ENCODE measurements at places on chromosomes 5 and 9.
A peak's percentile ranks its signal among the peaks of the same experiment; 100 is the strongest.

GRCh38 chr5:124025306-124025845, 513.4 kb downstream of the CSNK1G3 start:
- no peak overlapping the region for H3K4me3 ChIP-seq
- no peak for DNase-seq
- no peak overlapping the region for H3K27ac ChIP-seq
- H3K4me1 ChIP-seq, result no peaks in the 10 kb centered on the region

DNA sequence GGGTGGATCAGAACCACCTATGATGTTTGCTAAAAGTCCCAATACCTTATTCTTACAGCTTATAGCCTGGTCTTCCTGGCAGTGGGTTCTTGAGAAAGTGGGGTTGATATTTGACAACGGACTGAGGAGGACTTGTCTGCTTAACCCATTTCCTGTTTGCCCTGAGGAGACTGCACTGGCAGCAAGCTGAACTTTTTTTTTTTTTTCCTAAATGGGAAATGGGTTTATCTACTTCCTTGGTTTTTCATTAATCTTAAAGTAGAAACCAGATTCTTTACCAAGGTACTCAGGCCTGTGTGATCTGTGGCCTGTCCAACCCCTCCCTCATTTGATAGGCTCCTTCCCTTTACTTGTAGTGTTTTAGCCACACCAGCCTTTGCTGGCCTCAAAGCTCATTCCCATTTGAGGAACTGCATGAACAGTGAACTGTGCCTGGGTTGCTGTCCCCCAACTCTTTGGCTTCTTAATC, 47.1 kb downstream of the C9orf57 start:
- no peaks in the 10 kb centered on the region for H3K36me3 ChIP-seq
- no peak overlapping the region for H3K4me3 ChIP-seq
- H3K27ac ChIP-seq, result no peak overlapping the region
- peaks cover 8% of the 10 kb centered on the region for H3K4me1 ChIP-seq
- DNase-seq, result no peak
- no peaks in the 10 kb centered on the region for H3K27me3 ChIP-seq

DNA sequence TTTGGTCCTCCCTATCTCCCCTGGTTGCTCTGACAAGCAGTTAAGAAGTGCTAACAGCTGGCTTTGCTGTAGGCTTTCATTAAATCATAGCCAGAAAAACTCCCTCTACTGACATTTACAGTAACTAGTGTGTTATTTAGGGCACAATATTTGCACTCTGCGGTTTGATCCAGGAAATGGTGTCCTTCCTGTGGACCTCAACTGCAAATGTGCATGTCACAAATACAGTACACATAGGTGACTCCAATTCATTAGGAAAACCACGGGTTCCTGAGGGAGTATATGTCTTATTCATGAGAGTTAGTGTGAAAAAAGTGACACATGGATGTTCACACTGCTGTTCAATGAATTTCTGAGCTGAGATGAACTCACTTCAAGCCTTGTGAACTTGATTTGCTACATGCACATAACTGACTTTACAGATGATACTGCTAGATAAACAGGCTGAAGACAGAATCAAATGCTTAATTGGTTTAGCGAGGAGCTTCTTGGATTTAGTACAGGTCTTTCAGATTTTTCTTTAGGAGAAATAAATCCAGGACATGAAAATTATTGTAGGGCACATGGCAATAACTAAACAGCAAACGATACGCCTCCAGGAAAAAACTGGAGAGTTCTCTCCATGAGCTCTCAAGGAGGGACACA, 281.5 kb downstream of the EFNA5 start:
- no peaks in the 10 kb centered on the region for H3K36me3 ChIP-seq
- H3K4me1 ChIP-seq, result peaks cover 28% of the 10 kb centered on the region
- no peak overlapping the region for H3K27ac ChIP-seq
- peak; percentile 23 for DNase-seq
- H3K27me3 ChIP-seq, result peaks cover 3% of the 10 kb centered on the region
- H3K4me3 ChIP-seq, result no peak overlapping the region

GRCh38 chr9:130835441-130836298, 616 bp downstream of the ABL1 start:
- DNase-seq, result peak; percentile 45
- H3K27me3 ChIP-seq, result peaks cover 10% of the 10 kb centered on the region
- H3K27ac ChIP-seq, result peak overlapping the region; percentile 89

DNA sequence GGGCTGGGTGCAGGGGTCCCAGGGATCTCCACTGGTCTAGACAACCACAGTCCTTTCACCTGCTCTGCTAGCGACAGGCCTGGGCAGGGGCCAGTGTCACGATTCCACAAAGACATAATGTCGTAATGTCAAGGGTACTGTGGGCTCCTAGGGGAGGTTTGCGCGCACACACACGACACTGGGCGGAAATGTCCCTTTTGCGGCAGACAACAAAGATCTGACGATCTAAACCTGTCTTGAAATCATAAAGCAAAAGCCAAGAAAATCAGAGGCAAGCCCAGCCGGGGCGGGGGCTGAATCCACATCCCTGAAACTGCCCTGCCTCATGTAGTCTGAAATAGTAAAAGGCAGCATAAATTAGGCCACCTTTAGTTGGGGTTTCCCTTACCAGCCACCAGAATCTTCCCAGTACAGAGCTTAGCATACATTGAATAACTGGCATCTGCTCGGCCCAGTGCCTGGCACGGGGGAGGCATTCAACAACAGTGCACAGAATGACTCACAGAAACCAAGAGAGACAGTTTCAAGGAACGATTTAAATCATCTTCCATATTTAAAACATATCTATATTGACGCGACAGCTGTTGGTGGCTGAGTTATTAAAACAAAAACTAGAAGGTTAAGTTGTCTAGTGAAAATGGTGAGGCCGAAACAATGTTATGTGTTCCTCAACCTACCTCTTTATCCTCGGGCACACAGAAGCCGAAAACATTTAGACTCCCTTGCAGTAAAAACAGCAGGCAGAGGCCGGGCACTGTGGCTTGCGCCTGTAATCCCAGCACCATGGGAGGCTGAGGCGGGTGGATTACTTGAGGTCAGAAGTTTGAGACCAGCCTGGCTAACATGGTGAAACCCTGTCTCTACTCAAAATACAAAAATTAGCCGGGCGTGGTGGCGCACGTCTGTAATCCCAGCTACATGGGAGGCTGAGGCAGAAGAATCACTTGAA, 151.0 kb downstream of the MYO10 start:
- H3K4me3 ChIP-seq, result no peak overlapping the region
- no peaks in the 10 kb centered on the region for H3K27me3 ChIP-seq
- DNase-seq, result no peak
- H3K36me3 ChIP-seq, result no peaks in the 10 kb centered on the region
- H3K27ac ChIP-seq, result no peak overlapping the region

DNA sequence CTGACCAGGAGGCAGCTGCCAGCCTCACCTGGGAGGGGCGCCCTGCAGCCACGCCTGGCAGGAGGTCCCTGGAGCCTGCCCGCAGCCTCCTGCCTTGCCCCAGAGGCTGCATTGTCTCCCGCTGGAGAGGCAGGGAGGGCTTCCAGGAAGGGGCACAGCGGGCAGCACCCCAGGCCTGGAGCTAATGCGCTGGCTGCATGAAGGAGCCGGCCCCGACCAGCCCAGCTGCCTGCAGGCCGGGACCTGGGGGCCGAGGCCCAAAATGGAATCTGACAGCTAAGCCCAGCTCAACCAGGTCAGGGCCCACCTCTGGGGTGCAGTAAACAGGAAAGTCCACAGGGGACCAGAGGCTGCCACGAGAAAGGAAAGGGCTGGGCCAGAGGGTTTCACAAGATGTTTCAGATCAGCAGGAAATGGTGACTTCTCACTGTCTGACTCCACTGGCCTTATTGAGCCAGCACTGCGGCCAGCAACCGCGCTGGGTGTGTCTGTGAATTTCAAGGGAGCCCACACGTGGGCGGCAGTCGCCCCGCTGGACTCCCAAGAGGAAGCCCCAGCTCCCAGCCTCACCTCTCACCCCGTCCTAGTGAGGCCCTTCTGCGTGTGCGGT, 18.6 kb upstream of the NOTCH1 start:
- no peak for DNase-seq
- H3K36me3 ChIP-seq, result no peaks in the 10 kb centered on the region
- H3K4me3 ChIP-seq, result no peak overlapping the region
